Stimulated activated CD8-positive, alpha-beta memory T cell treated with anti-CD3 and anti-CD28 coated beads, Interleukin-2, amount 100 ng/mL, for 48 hours (primary cell): ENCODE measurements at places on chromosomes 1 and 21.

DNA sequence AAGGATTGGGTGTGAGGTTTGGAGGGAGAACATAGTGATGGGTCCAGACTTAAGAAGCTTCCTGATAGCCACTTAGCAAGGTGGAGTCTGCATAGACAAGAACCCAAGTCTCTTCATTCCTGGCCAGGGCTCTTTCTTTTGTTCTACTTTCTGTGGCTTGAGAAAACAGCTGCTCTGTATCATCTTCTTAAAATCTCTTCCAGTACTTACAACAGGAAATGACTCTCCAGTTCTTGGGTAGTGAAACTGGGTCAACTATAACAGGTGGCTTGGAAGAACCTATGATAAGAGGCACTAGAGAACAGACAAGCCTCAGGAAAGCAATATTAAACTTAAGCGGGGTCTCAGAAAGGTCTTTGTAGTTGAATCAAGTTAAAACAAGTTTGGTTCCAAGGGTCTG lies 148.1 kb upstream of the USP24 start:
- DNase-seq = no peak

GRCh38 chr1:173601588-173601987 lies 1.3 kb downstream of the SLC9C2 start:
- no peak for DNase-seq

- DNase-seq = no peak
These were observed 22.3 kb downstream of the FOXJ3 start for GRCh38 chr1:42312576-42313212.

DNA sequence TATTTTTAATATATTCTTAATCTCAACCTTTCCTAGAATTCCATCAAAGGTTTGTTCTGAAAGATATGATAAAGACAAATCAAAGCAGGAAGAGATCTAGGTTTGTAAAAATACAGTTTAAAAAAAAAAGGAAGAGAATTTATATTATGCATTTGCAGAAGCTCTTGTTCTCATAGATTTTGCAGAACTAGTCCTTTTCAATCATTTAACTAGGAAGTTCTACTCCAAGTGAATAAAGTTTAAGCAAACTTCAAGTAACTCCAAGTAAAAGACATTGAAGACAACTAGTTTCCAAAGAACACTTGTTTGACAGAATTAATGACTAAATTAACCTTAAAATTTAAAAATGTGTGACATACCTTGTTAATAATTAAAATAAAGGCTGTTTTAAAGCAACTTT lies 55.9 kb downstream of the HNRNPR start:
- DNase-seq = no peak

- no peak for DNase-seq
These were observed 25.1 kb upstream of the APP start for GRCh38 chr21:26195708-26196107.

DNA sequence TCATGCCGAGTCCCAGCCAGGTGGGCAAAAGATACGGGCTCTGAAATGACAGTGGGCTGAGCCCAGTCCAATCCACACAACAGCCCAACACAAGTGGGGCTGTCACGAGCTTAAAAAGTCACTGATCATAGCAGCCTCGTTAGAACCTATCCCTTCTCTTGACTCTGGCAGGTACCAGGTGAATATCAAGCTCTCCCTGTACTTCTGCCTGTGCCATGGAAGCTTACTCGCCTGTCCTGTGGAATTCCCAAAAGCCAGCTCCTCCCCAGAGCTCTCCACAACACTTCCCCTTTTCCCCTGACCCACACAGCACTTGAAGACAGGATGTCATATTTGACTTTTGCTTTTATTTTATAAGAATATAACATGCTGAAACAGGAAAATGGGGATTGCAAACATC lies 5.9 kb downstream of the RGS16 start:
- no peak for DNase-seq

DNA sequence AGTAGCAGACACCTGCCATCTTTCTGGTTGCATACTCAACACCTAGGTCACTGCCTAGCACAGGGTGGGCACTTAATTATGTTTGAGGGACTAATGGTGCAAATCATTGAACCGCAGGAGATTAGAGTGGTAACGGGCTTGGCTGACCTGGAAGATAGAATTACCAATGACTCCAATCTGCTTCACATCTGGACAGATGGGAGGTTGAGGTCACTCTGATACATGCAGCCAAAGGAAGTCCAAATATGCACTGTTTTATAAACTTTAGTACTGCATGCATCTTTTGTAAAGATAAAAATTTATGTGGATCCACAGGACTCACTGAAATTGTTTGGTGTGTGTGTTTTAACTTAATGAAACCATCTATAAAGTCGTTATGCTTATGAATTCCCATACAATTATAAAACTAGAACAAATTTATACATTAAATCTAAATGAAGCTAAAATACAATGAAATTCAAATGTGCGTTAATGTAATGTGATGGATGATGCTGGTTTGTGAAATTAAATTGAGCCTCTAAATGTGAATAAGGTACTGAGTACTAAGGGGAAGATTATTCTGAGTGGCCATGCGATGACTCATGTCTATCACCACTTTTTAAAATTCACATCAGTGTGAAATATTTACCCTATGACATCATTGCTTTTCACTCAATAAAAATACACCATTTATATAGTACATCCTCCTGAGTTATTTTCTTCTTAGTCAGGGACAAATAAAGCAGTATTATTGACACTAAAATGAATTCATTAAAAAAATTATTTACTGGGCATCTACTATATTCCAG lies 224.7 kb upstream of the FAM78B start:
- DNase-seq = no peak

GRCh38 chr1:151801846-151802245 lies 3.4 kb downstream of the LINGO4 start:
- no peak for DNase-seq

- no peak for DNase-seq
These were observed 482.4 kb downstream of the OMA1 start for GRCh38 chr1:58064166-58064565.

- DNase-seq = no peak
These were observed 59.0 kb upstream of the CD1D start for GRCh38 chr1:158121604-158122254.

- no peak for DNase-seq
These were observed 11.5 kb downstream of the MCL1 start for GRCh38 chr1:150567717-150568593.

- DNase-seq = no peak
These were observed 40.3 kb upstream of the CNTN2 start for GRCh38 chr1:205002705-205003104.

DNA sequence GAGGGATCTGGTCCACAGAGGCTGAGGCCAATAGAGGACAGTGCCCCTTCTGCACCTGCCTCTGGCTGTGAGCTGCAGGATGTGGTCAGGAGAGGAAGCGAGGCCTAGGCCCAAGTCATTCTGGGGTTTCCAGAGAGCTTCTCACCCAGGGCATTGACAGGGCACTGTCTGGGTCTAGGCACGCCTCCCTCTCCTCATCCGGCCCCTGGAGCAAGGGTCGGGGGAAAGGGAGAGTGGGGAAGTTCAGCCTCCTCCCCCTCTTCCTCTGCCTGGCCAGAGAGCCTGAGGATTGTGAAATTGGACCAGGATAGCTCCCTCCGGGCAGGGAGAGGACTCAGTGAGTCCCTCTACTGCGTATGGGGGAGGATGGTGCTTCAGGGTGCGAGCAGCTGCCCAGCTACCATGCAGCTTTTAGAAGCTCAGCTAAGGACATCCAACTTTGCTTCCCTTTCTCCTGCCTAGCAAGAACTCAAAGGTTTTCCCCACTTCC lies 6.3 kb upstream of the INAVA start:
- peak; percentile 39 for DNase-seq

- DNase-seq = no peak
These were observed 81.5 kb upstream of the DPYD start for GRCh38 chr1:98002288-98002687.

DNA sequence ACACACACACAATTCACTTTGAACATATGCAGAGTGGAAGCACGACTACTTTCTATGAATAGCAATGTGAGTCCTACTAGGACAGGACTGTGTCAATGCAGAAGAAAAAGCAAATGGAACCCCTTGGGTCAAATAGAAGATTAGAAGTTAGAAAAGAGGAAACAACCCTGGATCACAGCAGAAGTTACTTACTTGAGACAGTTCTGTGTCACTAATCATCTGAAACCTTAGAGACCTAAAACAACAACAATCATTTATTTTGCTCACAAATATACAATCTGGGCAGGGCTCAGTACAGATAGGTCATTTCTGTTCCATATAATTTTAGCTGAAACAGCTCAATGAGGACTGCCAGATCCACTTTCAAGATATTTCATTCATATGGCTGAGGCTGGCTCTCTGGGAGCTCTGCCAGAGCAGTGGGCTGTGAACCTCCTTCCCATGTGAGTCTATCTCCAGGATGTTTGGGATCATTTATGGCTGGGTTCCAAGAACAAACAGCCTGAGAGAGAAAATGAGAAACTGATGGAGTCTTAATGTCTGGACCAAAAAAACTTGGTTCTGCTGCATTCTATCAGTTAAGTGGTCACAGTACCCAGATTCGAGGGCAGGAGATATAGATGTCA lies 42.5 kb upstream of the IL10 start:
- DNase-seq = no peak

GRCh38 chr1:206772243-206772937 lies at the start of gene IL10:
IL10 (minus strand) TSS chr1:206772494; CDS start chr1:206772435, 59 bp downstream.
- no peak for DNase-seq

DNA sequence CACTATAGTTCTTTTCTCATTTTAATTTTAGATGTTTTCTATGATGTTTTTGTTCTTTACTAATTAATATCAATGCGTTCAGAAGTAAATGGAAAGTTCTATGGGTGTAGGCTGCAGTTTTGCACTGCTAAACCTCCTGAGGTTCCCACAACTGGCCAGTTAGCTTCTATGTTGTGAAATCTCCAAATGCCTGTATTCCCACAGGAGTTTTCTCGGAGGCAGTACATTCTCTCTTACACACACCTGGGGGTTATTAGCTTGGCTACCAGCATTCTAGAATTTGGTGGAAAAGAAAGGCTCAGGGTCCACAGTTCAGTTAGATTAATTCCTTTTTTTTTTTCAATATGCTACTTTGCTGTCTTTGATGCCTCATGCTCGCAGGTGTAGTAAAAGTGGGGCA lies 216.9 kb upstream of the NRIP1 start:
- no peak for DNase-seq

DNA sequence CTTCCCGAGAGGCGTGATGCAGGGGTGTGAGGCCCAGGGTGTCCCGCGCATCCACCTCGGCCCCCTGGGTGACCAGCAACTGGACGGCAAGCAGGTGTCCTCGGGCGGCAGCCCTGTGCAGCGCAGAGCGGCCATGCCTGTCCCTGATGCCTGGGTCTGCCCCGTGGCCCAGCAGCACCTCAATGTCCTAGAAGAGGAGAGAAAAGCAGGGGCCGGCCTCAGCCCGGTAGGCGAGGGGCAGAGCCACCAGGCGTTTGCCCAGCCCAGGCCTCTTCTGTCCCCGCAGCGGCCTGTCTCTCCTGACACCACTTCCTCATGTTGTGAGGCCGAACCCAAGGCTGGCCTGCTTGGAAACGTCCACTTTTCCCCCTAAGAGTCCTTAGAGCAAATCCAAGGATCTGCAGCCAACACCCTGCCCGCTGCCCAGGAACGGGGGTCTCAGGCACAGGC lies 1.7 kb downstream of the ANKRD65 start:
- DNase-seq = no peak

DNA sequence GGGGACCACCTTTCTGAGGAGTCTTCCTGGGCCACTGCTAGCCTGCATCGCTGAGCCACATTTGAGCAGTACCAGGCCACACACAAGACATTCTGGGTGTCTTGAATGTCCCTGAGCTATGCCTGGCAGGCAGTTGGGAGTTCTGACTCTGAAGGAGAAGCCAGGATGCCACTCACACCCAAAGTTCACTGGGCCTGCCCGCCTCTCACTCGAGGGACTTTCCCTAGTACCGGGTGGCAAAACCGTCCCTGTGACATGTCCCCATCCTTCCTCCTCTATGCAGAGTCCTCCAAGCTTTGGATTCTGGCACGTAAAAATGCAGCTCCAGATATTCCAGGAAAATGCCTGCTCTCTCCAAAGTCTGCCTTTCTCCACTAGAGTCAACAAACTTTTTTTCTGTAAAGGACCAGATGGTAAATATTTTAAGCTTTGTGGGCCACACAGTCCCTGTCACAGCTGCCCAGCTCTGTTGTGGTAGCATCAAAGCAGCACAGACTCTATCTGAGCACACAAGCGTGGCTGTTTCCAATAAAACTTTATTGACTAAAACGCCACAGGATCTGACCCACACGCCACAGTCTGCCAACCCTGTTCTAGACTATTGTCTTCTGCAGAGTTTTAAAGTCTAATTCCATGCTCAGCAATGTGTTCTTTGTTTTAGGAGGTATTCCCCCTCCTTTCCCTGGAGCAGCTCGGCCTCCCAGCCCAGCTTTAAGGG lies 19.2 kb upstream of the GUCA2B start:
- no peak for DNase-seq

GRCh38 chr1:116722016-116722838 lies 32.0 kb upstream of the CD2 start:
- no peak for DNase-seq

GRCh38 chr1:230016159-230016558 lies 50.9 kb upstream of the GALNT2 start:
- no peak for DNase-seq

DNA sequence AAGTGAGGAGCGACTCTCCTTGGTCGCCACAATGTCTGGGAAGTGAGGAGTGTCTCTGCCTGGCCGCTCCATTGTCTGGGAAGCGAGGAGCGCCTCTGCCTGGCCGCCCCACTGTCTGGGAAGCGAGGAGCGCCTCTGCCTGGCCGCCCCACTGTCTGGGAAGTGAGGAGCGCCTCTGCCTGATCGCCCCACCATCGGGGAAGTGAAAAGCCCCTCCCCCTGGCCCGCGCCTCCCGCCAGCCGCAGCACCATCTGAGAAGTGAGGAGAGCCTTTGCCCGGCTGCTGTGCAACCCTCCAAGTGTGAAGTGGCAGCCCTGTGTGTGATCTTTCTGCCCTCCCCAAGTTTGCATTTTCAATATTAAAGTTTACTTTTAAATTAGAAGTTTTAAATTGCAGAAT lies 95.0 kb upstream of the PPP2R5A start:
- DNase-seq = no peak

DNA sequence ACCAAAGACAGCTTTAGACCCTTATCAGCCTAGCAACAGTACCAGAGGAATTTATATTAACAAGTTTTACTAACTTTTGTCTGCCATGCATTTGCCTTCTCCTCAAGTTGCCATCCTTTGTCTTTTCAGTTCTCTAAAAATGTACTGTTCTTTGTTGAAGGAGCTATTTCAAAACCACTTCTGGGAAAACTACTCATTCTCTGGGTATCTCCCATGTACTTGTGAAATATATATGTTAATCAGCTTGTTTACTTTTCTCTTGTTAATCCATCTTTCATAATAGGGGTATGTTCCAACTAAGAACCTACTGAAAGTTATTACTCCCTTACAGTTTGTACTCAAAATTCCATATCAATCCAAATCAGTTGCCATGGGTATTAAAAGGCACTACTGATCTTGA lies 16.3 kb downstream of the DPYD start:
- no peak for DNase-seq

- DNase-seq = no peak
These were observed 379.3 kb downstream of the HHIPL2 start for GRCh38 chr1:222168621-222169020.
